RWPE1 (cell line): ENCODE measurements at places on chromosomes 2 and 18.
A peak's percentile ranks its signal among the peaks of the same experiment; 100 is the strongest.

- no peak for DNase-seq
These were observed 77.5 kb downstream of the MAP4K3 start for GRCh38 chr2:39359453-39360038.

DNA sequence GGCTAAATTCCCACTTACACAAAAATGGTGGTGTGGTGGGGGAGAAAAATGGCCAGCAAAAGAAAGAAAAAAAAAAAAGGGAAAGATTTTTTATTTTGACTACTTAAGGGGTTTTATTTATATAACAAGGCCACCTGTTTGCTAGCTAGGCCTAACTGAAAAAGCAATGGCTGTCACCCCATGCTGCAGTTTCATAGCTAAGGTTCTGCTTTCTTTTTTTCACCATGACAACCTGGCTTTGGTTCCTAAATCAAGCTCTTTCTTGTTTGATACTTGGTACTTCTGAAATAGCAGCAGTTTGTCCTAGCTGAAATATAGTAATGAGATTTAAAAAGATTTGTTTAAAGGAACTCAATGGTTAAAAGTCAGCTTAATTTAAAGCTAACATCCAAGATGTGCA lies 433.2 kb upstream of the MEX3C start:
- no peak for DNase-seq

DNA sequence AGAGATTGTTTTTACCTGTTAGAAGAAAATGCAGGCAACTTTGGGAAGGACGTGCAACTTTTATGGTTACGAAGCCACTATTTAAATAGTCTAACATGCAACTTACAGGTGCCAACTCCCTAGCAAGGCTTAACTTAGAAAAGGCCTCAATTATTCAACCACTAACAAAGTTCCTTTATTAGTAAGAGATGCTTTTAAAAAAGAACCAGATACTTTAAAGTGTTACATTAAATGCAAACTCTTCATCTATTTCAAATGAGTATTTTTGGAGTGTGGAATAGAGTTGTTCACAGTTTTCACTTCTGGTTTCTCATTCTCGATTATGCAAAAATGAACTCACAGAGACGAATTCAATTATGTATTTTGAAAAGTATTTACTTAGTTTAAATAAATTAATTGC lies 51.7 kb downstream of the PELI1 start:
- no peak for DNase-seq

DNA sequence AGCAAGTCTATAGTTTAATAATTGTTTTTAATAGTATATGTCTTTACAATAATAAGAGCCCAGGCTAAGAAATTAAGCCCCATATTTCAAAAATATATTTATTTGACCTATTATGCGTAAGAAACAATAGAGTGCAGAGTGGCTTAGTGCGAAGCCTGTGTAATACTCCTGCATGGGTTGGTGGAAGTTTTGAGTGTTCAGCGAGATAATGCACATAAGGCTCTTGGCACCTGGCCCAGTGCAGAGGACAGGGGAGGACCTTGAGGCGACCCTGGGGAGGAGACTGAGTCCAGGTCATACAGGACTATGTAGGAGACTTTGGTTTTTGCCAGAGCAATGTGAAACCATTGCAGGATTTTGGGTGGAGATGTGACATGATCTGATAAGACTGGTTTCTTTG lies 132.4 kb upstream of the ST6GAL2 start:
- no peak for DNase-seq

DNA sequence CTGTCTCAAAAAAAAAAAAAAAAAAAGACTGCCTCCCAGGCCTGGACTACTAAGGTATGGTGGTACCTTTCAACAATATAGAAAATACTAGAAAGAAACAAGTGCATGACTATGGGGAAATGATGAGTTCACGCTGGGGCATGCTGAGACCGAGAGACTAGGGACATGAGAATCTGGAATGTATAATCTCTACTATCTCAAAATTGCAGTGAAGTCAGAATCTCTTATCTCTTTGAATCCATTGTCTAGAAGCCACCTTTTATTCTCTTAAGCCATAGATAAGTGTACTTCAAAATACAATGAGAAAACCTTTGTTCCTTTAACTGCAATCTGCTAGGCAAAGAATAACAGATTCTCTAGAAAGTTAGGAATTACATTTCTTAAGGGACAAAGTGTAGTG lies 5.6 kb downstream of the FRZB start:
- no peak for DNase-seq

DNA sequence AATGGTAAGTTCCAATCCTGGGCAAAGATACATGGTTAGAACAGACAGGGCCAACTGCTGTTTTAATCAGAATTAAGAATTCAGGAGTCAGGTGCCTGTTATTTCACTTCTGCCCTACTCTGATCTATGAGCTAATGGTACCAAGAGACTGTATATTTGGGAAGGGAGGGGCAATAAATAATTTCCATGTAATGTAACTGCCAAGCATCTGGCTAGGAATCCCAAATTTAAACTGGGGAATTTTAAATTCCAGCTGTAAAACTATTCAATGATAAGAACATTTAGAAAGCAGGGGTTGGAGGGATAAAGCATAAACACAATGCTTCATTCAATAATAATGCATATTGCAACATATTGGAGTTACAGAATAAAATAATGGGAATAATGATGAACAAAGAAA lies 49.7 kb downstream of the SCN7A start:
- no peak for DNase-seq

GRCh38 chr2:118049140-118049815 lies 35.4 kb upstream of the CCDC93 start:
- no peak for DNase-seq

GRCh38 chr2:206211657-206212255 lies 52.1 kb downstream of the EEF1B2 start:
- peak; percentile 69 for DNase-seq

GRCh38 chr2:237774811-237775553 lies 23.6 kb upstream of the RBM44 start:
- DNase-seq = peak; percentile 55
